Stimulated activated CD4-positive, alpha-beta T cell treated with anti-CD3 and anti-CD28 coated beads, Interleukin-4, amount 100 ng/mL, for 48 hours (primary cell): ENCODE measurements at places on chromosomes 5 and 9.

DNA sequence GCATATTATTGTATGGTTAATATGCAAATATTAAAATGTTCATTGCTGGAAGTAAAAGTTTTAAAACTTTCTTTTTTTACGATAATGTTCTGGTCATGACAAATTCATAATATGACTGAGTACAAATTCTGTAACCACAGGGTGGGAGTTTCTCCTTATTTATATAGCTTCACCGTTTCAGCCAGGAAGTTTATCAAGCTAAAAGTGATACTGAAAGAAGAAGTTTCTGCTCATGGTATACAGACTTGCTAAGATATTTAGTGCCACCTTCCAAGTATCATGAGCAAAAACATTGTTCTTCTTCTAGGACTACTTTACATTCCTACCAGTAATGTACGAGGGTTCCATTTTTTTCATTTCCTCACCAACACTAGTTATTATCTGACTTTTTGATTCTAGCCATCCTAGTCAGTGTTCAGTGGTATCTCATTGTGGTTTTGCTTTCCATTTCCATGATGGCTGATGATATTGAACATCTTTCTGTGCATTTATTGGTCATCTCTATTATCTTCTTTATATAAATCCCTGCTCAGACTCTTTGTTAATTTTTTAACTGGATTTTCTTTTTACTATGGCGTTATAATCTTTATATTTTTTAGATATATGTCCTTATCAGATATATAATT, 94.2 kb upstream of the PRRC1 start:
- no peak for DNase-seq

GRCh38 chr5:81233080-81233634, at the start of gene CKMT2:
CKMT2 (plus strand) TSS chr5:81233322; CDS start chr5:81251133, 17,811 bp downstream.
- DNase-seq = no peak

GRCh38 chr5:149203921-149204441, 62.7 kb downstream of the ABLIM3 start:
- no peak for DNase-seq

- DNase-seq = no peak
These were observed 11.0 kb downstream of the ABLIM3 start for GRCh38 chr5:149152317-149152746.

- no peak for DNase-seq
These were observed 299.0 kb downstream of the FBXL7 start for GRCh38 chr5:15799014-15799413.

DNA sequence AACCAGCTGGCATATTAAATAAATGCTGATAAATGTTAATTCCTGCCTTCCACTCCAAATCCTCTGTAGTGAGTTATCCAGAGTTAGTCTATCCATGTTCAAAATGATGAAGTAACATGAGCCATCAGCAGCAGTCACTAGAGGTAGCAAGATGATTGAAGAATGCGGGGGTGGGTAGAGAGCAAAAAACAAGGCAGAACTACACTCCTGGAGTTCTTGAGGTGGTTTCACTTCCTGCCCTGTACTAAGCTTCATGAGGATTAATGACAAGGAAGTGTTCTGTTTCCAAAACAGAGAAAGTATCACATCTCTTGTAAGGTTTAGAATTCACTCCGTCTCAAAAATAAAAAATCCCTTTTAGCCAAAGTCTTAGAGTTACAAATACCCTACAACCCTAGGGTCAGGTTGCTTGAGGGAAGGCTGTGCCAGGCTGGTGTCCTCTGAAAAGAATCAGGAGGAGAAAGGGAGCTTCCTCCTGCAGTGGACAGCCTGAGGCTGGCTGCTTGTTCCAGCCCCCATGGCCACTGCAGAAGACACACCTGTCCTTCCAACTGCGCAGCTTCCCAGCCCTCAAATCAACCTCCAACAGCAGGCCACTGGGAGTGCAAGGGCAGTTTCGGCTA, 180.2 kb downstream of the DENND1A start:
- no peak for DNase-seq

GRCh38 chr9:107389617-107390071, 99.9 kb downstream of the KLF4 start:
- DNase-seq = no peak

GRCh38 chr5:142881076-142881783, 111.1 kb downstream of the ARHGAP26 start:
- DNase-seq = no peak

- no peak for DNase-seq
These were observed 75.0 kb downstream of the ADAMTS12 start for GRCh38 chr5:33816791-33817190.
